Cerebellar cortex (tissue), 1 donor: ENCODE measurements at places on chromosomes 1 and 21.

DNA sequence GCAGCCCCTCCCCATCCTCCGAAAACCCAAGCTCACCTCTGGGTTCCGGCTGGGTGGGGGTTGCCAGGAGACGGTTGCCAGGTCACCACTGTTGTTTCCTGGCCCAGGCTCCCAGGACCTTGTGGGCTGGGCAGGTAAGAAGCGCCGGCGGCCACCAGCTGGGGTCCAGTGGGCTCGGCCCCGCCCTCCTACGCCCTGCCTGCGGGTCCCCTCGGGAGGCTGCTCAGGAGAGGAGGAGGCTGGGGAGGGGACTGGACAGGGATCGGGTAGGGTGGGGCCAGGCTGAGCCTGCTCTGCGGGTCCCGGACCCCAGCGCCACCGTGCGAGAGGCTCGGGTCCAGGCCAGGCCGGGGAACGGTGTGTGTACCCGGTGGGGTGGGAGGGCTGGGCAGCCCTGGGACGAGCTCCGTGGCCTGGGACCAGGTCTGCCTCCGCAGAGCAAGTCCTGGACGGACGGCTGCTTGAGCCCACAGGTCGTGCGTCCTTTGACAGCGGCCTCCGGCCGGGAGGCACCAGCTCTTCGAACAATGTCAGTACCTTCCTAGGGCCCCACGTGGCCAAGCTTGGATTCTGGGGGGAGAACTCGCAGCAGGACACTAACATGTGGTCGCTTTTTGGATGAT lies at the start of gene TTLL10:
Gene TTLL10 (plus strand): TSS at position 88 of the 623 bp plus-strand sequence. CDS start 5,336 bp downstream, outside the sequence.
- no peak for DNase-seq

DNA sequence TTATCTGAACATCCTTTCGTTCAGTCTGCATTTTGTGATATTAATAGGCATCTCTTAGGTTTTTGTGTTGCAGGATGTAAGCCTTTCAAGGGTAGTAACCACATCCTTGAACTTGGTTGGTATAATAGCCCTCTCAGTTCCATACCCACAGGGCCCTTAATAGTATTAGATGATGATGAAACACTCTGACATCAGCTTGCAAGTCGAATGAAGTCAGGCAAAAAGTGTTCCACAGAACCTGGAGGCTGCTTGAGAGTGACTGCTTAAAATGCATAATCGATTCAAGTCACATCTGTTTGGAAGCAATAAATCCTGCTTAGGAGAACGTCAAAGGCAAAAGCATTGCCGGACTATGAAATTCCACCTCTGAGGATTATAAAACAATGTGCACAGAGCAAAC lies 415.6 kb upstream of the KAZN start:
- no peak for DNase-seq

DNA sequence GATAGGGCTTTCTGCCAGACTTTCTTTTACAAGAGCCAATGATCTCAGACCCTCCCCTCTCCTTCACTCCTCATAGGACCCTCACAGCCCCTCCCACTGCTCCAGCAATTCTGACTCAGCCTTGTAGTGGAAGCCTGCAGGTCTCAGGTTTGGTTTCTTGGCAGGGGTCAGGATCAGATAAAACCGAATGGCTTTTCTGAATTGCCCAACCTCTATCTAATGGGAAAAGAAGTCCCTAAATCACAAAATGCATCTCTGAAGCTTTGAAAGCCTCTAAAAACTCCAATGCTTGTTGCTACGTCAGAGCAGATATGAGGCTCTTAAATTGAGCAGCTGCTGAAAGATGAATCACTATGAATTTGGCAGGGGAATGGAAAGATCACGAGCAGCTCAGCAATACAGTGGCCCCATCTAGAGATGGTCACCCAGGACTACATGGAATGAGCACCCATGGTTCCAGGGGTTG lies 74.5 kb downstream of the NID1 start:
- DNase-seq, result no peak

DNA sequence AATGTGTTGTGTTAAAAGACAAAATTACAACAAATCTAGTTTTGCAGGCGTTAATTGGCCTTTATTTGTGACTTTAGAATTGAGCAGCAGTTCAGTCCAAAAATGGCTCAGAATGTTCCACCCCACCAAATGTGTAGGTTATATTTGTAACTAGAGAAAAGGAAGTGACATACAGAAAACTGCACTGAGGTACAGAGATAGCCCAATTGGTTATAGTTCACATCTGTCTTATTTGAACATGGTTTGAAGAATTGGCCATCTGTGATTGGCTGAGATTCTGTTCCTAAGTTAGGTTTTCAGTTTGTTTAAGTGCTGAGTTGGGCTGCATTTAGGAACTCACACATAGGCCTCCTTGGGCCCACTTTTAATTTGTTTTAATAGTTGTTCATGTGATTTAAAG lies 12.0 kb upstream of the FMO2 start:
- no peak for DNase-seq

DNA sequence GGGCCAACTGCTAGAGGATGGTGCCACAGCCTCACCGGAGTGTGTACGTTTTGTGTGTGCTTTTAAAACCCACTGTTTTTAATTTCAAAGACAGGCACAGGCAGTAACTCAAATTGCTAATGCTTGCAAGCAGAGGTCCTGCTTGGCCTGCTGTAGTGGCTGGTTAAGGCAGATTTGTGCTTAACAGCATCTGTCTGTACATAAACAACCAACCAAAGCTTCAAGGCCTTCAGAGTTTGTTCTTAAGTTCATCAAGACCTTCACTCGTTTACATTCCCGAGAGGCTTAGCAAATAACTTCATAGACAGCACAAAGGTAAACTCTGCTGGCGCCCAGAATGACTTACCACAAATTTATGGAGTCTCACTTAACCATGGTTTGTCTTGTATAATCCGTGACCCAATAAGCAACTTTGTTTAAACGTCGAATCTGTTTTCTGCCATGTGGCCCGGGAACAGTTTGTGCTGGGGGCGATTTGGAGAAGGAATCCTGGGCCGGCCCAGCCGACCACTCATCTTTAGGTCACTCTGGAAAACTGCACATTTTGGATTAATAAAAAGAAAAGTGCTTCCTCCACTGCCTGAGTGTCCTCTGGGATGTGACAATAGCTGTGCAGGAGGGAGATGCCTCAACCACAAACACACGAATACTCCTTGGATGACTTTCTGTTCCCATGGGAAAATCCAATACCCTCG lies 58.1 kb downstream of the CAPZB start:
- DNase-seq, result no peak

GRCh38 chr1:60527567-60527966 lies 454.0 kb upstream of the C1orf87 start:
- DNase-seq, result no peak

- no peak for DNase-seq
Measured at GRCh38 chr1:162324396-162324795, 52.3 kb downstream of the SPATA46 start.

DNA sequence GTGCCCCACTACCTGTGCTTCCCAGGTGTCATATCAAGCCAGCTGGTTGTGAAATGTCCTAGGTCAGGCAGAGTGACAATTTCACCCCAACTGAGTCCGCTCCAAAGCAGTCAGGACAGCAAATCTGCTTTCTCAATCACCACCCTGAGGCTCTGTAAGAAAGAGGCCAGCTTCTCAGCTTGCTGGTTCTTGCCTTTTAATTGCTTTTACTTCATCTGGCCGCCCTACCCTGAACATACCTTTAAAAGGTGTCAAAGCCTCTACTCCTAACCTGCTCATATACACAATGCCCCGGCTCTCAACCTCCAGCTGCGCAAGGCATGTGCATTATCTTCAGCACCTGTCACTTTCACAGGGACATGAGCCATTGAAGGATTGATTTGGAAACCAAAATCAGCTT lies 581.6 kb downstream of the NPHP4 start:
- DNase-seq, result no peak

- no peak for DNase-seq
Measured at GRCh38 chr1:184824691-184825323, 70.1 kb upstream of the EDEM3 start.

- DNase-seq, result no peak
Measured at GRCh38 chr1:51410568-51411460, 80.5 kb upstream of the TTC39A start.
